G401 (cell line): ENCODE measurements at places on chromosomes 6 and 20.
A peak's percentile ranks its signal among the peaks of the same experiment; 100 is the strongest.

- DNase-seq = no peak
These were observed 114.0 kb upstream of the HSF2 start for GRCh38 chr6:122285292-122285913.

DNA sequence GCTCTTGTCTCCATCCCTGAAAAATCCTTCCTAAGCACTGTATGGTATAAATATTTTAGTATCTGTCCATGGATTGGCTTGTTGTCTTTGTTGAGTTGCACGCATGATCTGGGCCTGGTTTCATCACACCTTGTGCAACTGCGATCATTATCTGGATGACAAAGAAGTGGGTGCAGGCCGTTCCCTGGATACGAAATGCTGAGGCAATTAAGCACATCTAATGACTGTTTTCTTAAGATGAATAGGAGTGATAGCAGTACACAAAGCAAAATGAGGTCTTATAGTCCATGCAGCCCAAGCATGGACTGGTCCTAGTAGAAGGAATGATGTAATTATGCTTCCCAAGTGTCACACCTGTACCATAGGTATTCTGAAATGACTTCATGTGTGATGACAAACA lies 47.8 kb downstream of the SLC35D3 start:
- no peak for DNase-seq

GRCh38 chr6:70166088-70166958 lies 136.6 kb downstream of the COL9A1 start:
- peak; percentile 73 for DNase-seq

- DNase-seq = no peak
These were observed 3.4 kb upstream of the TMEM14C start for GRCh38 chr6:10719296-10719963.

- no peak for DNase-seq
These were observed 69.6 kb downstream of the JAG1 start for GRCh38 chr20:10603971-10604864.

DNA sequence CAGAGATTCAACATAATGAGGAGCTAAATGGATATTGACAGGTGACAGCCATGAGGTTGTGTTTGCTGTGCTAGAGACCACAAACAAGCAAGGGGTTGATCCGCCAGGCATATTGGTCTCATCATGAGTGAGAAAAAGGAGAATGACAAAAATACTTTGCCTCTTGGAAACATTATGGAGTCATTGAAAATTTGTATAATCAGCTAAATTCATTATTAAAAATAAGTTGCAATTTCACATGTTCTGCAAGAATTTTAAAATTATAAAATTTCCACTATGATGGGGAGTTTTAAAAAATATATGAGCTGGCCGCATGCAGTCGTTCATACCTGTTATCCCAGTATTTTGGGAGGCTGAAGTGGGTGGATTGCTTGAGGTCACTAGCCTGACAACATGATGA lies 912.3 kb upstream of the SLC35B3 start:
- DNase-seq = no peak

- no peak for DNase-seq
These were observed 9.9 kb upstream of the SLC17A3 start for GRCh38 chr6:25883991-25884390.

DNA sequence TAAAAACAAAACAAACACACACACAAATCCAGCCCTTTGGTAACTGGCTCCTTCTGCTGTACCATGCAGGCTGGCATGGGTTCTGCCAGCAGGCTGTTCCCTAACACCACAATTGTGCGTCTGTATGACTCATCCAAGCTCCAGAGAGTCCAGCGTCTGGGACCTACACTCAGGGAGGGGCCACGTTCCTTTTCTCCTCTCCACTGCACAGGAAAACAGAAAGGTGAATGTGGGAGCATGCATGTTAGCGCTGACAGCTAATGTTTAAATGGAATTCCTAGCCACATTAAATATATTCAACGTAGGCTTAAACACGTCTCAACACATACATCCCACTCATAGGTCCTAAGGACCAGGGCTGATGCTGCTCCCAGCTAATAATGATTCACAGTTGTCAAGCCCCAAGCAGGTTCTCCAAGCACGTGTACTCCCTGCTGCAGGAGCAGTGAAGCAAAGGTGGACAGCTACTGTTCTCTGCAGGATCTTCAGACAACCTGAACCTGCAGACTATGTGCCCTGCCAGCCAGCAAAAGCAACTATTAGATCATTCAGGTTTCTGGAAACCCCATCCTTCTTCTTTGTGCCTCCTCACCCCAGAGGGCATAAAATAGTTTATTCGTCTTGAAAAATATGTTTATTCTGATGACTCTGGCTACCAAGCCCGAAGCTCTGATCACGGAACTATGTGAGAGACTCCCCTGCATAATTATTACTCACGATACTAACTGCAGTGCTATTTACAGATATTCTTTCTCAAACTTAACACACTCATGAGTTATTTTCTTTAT lies 20.9 kb downstream of the MAP1LC3A start:
- peak; percentile 95 for DNase-seq

DNA sequence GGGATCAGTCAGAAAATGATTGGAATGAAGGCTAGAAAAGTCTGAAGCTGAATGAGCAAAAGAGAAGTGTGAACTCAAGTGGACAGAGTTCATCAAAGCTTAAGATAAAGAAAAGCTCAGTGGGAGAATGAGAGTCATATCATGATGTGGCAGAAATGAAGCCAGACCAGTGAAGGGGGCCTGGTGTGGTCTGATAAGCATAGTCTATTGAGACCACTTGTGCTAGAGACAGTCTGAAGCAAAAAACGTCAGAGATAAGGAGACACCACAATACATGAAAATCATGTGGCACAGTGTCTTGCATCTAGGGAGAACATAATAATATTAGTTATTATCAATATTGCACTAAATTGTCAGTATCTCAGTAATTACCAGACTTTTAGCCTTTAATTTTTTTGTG lies 601.5 kb downstream of the UTRN start:
- DNase-seq = no peak

DNA sequence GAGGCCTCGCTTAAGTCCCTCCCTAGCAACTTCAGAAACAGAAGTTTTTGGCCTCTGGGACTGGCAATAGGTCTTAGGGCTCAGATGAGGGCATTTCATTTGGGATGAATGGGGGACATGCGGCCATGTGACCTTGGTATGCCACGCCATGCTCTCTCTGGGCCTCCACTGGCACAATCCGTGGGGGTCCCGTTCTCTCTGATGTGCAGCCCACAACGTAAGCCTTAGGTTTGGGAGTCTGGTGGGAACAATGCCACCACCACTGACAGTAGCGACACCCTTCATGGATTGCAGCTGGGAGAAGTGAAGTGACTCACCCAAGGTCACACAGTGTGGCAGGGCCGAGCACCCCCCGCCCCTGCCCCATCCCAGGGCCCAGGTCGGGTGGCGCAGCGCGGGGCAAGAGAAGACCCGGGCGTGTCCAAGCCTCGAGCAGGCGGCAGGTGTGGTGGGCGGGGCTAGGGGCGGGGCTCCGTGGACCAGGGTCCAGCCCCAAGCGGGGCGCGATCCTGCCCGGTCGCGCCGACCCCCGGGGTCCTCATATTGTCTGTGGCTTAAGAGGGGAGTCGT lies 864 bp upstream of the CEBPB start:
- DNase-seq = no peak

- DNase-seq = no peak
These were observed 374.5 kb downstream of the EPM2A start for GRCh38 chr6:145360865-145361264.

DNA sequence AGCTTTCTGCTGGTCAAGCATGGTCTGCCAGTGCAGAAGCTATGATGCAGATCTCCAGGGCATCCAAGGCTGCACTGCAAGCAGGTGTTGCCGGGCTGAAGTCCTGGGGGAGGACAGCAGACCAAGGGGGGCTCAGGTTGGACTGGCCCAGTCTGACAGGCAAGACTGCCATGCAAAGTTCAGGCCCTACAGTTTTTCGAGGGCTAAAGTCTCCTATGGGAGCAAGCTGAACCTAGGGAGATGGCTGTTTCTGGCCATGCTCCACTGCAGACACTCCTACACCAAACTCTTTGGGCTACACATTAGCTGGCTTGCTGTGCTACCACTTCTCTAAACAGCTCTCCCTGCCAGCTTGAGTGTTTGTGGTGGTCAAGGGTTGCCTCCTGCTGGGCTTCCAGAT lies 130.0 kb upstream of the SYNCRIP start:
- DNase-seq = no peak

GRCh38 chr6:125884634-125885371 lies 71.8 kb upstream of the HINT3 start:
- DNase-seq = no peak

DNA sequence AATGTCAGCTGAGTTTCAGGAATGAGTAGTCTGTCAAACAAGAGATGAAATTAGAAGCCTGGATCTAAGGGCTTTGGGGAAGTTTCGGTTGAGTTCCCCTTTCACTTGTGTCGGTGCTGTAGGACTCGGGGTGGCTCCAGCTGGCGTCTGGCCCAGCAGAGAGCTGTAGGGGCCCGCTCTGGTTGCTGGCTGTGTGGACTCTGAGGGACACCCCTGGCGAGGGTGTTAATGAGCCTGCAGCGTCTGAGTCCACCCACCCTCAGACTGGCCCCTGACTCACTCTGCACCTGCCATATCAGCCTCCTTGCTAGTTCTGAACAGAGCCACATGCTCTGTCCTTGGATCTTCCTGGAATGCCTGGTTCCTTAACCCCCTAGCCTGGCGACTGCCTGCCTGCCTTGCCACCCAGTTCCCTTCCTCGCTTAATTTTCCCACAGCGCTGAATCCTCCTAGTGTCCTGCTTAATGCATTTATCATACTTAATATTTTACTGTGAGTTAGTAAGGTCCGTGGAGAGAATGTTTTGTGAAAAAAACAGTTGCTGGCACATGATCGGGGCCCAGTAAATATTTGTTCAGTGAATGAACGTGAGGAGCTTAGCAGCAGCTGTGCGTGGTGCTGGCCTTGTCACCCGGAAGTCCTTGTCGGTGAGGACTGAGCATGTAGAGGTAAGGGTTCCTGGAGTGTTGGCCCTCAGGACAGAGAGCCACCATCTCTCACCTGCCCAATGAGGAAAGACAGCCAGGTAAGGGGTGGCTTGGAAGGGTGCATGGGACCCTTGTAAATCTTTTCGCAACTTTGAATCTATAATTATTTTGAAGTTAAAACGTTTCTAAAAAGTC lies 1.6 kb downstream of the DNAJC5 start:
- no peak for DNase-seq

GRCh38 chr20:47027042-47027441 lies 132.4 kb downstream of the EYA2 start:
- DNase-seq = no peak

DNA sequence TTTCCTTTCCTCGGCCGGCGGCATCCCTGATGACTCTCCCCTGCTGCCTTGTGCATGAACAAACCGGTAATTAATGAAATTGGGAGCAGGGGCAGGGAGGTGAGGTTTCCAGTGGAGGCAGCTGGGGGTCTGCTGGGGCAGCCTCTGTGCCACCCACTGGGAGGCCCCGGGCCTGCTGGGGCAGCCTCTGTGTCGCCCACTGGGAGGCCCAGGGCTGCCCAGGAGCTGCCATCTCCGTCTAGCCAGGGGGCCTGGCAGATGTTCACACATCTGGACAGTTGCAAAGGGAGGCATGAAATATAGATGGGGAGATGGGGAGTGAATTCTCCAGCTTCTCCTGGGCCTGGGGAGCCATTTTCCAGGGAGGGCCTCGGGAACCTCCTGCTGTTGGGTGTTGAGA lies 33.8 kb downstream of the TOX2 start:
- no peak for DNase-seq

DNA sequence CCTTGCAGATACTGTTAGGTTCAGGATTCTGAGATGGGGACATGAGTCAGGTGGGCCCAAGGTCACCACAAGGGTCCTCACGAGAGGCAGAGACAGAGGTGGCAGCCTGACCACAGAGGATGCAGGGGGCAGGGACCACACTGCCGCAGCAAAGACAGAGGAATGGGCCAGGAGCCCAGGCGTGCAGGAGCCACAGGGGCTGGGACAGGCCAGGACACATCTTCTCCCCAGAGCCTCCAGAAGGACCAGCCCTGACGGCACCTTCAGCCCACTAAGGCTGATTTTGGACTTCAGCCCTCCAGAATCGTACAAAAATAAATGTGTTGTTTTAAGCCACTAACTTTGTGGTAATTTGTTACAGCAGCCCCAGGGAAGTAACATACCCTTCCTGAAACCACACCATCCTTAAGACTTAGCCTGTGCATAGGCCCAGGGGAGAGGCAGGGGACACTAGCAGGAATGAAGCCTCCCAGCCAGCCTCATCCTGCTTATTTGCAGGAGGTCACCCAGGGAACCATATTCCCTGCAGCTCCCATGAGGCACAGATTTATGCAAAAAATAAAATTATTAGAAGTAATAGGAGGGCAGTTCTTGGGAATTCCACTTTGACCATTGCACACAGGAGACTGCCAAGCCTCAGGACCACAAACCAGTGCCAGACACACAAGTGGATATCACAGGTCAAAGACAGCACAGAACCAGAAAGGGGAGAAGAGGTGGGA lies 119.3 kb upstream of the CST7 start:
- DNase-seq = no peak
